ENCODE measurements at places on chromosomes 16 and 17.

DNA sequence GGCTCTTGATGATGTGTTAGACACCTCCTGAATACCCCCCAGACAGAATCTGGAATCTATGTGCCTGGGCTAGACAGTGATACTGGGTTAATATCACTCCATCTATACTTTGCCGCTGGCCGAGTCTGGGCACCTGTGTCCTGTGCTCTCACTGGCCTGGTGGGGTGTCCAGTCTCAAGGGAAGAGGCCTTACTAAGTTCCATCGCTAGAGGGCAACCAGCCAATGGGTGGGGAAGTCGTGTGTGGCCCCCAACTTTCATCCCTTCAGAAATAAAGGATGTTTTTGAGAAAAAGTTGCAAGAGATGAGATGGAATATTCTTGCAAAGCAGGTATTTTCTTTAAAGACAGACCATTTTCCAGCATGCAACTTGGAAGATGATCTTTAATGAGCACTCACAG lies 1.6 kb upstream of the GLP2R start:
- DNase-seq, result no peak

DNA sequence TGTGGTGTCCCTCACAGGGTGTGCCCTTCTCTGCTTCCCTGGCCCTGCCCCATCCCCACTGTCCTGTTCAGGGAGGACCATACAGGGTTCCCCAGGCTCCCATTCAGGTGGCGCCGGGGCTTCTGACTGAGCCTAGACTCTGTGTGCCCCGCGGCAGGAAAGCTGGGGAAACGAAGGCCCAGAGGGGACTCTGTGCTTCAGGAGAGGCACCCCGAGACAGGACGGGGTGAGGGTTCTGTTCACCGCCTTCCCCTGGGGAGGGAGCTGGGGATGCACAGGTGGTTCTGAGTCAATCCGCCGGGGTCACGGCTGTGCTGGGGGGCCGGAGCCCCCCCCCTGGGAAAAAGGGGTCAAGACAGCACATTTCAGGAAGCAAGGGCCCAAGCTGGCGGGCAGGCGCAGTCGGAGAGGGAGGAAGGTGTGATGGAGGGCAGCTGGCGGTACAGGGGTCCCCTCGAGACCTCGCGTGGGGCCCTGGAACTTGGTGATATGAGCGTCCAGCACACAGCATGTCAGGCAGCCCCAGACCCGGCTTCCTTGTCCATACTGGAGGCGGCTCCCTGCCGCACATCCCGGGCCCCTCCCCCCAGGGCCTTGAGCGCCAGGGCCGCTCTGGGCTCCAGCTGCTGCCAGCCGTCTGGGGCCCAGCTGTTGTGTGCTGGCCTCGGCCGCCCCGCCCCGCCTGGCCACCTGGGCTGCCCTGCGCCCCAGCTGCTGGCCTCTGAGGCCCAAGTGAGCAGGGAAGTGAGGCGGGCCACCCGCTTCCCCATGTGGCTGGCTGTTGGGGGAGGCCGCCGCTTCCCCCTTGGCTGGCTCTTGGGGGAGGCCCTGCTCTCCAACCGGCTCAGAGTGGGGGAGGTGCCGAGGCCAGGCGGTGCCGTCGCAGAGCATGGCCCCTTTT lies 5.6 kb upstream of the NOTUM start:
- DNase-seq, result no peak

- DNase-seq, result peak; percentile 47
These were observed 122.1 kb downstream of the SKAP1 start for GRCh38 chr17:48307814-48308411.

GRCh38 chr16:15983898-15984297 lies 34.5 kb downstream of the ABCC1 start:
- peak; percentile 39 for DNase-seq
